MV-4-11 (cell line): ENCODE measurements at places on chromosomes 1 and 21.

- DNase-seq = no peak
Measured at GRCh38 chr1:116019653-116020253, 43.4 kb downstream of the SLC22A15 start.

DNA sequence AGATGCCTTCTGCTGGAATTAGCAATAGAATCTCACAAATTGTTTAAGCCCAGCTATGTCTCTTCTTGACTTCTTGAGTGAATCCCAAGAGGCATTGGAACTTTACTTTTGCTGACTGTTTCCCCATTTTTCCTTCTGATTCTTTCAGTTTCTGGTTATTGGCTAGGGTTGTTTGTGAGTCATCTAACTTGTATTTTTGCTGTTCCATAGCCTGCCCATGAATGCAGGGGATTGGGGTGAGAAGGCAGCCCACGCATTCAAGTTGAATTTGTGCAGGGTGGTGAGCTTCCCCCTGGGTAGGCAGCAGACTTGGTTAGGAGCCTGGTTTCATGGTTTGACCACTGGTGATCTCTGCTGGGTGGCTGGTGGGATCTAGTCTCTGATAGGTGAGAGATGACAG, 10.4 kb upstream of the KLF17 start:
- DNase-seq = peak; percentile 50

DNA sequence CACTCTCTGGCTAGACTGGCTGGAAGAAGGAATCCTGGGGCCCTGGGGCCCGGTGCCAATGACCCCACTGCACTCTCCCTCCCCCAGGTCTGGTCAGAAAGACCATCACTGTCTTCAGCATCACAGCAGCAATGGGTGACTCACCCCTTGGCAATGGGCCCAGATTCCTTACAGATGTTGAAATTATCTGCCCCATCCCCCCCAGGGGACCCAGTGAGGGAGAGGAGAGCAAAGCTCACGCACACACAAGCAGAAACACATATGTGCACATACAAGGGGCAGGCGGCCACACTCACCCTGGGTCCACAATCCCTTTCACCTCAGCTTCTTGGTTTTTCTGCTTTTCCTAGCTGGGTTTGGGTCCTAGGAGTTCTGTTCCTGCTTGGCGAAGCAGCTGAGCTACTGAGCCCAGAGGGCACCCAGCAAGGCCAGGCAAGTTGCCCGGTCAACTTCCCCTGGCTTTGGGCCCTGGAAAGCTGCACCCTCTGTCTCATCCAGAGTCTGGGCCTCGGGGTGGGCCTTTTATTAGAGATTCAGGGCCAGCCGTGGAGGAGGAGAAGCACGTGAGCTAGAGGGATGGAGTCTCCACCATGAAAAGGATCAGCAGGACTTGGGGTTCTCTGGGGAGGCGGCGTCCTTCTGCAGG, 2.6 kb downstream of the COL16A1 start:
- DNase-seq = peak; percentile 84

DNA sequence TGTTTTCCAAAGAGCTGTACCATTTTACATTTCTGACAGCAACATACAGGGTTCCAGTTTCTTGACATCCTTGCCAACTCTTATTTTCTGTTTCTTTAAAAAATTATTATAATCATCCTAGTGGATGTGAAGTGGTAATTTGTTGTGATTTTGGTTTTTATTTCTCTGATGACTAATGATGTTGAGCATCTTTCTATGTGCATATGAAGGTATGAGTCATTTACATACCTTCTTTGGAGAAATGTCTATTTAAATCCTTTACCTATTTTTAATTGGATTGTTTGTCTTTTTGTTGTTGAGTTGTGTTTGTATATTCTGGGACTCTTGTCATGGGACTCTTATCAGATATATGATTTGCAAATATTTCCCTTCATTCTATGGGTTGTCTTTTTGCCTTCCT, 20.8 kb upstream of the MPC2 start:
- DNase-seq = no peak

DNA sequence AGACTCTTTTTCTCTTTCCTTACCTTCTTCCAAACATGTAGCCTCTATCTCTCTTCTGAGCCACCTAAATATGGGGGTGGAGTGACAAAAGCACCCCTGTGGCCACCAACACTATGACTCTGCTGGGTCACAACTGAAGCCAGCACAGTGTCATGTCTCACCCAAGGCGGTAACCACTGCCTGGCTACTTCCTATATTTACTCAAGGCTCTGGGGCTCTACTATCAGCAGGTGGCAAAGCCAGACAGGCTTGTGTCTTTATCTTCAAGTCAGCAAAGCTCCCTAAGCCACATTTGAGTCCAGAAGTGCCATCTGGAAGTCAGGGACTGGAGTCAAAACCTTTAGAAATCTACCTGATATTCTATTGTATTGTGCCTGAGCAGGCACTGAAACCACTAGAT, 1515.2 kb downstream of the PLA2G4A start:
- DNase-seq = peak; percentile 55
